DMS79 treated with DMSO at 0.1 percent for 48 hours (cell line): ENCODE measurements at places on chromosomes 13 and 19.

GRCh38 chr13:99421271-99421670 lies 80.0 kb upstream of the TM9SF2 start:
- no peak for DNase-seq

DNA sequence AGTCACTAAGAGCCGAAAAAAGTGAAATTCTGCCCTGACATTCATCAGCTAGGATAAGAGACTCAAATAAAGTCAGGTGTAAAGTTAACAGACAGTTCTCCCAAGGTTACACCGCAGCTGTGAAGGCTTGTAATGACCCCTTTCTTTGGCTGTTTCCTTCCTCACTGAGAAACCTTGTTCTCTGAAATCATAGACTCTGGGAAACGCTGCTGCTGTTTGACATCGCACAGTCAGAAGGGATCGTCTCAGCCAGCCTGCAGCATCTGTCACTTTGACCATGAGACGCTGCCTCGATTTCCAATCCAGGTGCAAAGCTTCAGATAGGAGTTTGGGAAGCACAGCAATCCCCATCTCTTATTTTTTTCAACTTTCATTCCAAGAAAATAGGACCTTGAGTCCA lies 678 bp downstream of the BCAT2 start:
- no peak for DNase-seq

DNA sequence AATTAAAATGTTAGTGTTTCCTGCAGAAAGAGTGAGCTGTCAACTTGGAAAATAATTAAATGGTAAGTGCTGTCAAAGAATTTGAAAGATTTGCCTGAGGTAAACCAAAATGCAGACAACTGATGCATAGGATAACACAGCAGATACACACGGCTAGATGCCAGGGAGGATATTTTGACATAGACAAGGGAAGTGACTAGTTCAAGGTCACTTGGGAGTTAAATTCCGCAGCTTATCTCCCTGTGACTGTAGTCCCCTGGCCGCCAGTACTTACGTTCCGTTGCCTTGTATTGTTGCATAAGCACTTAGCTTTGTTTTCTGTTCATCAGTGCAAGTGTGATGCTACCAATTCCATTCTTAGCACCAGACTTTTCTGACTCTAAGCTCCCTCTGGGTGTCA lies 247.3 kb upstream of the MAB21L1 start:
- DNase-seq: no peak

GRCh38 chr13:22194106-22194805 lies 523.4 kb downstream of the FGF9 start:
- DNase-seq: peak; percentile 19

DNA sequence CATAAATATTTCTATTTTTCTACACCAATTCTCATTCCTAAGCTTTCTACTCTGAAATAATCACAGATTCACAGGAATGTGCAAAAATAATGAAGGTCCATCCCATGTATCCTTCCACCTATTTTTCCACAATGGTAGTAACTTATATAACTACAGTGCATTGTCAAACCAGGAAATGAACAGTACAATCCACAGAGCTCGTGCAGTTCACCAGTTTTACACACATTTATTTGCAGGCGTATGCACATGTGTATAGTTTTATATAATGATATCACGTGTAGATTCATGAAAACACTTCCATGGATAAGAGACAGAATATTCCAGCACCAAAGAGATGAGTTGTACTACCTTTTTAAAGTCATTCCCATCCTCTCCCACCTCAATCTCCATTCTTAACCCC lies 12.9 kb downstream of the EEF1AKMT1 start:
- DNase-seq: no peak

GRCh38 chr19:52336117-52336790 lies at the start of gene ZNF610:
ZNF610 (plus strand) TSS chr19:52336243; CDS start chr19:52349173, 12,930 bp downstream.
- peak; percentile 81 for DNase-seq

DNA sequence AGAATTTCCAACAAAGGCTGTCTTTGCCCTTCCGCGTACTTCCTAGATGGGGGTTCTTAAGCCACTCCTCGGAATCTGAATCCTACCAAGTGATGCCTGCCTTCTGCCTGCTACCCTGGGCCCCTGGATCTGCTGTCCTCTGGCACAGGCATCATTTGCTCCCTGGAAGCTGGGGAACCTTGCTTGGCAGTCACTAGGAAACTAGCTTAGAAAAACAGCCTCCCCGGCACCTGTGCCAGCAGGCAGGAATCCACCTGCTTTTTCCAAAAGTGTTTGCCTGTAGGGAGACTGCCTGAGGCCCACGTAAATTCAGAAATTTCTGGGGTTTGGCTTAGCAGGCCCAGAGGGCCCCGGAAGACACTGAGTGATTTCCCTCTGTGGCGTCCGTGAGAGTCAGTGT lies 442.4 kb downstream of the TSHZ3 start:
- no peak for DNase-seq

GRCh38 chr19:32809254-32809653 lies 60.3 kb downstream of the SLC7A9 start:
- DNase-seq: peak; percentile 16

DNA sequence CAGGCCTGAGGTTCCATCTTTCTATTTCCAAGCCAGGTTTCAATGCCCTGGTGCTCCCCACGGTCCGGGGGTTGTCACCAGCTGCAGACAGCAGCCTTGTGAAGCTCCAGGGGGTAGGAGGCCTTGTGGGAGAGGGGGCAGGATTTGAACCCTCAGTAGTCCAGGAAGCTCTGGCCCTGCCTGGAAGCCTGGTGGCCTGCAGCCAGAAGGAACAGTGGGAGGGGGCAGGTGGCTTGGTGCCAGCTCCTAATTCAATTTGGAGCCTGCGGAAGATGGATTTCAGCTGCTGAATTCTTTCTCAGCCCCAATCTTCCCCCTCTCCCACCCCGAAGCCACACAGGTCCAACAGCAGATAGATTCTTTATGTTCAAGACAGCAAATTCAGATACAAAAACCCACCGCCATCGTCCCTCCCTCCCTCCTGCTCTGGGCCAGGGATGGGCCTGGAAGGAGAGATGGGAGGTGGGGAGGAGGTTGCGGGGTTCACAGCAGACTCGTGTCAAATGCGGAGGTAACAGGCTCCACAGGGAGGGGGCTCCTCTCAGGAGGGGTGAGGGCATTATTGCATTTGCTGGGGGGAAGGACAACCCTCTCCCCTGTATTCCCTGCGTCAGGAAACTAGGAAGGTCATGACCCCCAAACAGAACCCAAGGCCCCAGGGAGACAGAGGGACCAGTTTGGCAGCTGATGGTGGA lies 2.4 kb upstream of the PTGER1 start:
- no peak for DNase-seq

GRCh38 chr13:23567906-23568460 lies 2.2 kb upstream of the TNFRSF19 start:
- DNase-seq: no peak

GRCh38 chr19:3146677-3147100 lies 10.9 kb downstream of the GNA15 start:
- DNase-seq: no peak

DNA sequence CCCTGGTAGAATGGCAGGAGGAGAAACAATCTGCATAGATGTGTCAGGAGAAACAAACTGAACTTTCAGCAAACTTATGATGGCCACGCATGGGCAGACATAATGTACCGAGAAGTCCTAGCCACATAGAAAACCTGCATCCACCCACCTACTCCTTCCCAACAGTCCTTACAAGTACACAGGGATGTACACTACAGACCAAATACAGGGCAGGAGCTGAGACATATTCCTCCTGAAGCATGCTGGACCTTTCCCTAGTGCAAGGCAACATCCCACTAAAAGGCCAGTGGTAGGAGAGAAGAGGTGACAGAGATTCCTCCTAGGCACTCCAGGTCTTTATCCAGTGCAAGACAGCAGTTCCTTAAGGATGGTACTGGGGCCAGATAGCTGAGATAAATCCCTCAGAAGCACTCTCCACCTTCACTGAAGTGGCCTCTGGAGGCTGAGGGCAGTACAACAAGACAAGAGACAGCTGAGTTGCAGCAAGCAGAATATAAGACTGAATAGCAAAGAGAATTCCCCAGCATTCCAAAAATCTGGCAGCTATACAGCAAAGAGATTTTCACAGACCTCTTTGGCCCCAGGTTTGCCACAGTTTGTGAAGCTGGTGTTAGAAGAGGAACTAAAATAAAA lies 18.3 kb downstream of the VWA8 start:
- DNase-seq: no peak

DNA sequence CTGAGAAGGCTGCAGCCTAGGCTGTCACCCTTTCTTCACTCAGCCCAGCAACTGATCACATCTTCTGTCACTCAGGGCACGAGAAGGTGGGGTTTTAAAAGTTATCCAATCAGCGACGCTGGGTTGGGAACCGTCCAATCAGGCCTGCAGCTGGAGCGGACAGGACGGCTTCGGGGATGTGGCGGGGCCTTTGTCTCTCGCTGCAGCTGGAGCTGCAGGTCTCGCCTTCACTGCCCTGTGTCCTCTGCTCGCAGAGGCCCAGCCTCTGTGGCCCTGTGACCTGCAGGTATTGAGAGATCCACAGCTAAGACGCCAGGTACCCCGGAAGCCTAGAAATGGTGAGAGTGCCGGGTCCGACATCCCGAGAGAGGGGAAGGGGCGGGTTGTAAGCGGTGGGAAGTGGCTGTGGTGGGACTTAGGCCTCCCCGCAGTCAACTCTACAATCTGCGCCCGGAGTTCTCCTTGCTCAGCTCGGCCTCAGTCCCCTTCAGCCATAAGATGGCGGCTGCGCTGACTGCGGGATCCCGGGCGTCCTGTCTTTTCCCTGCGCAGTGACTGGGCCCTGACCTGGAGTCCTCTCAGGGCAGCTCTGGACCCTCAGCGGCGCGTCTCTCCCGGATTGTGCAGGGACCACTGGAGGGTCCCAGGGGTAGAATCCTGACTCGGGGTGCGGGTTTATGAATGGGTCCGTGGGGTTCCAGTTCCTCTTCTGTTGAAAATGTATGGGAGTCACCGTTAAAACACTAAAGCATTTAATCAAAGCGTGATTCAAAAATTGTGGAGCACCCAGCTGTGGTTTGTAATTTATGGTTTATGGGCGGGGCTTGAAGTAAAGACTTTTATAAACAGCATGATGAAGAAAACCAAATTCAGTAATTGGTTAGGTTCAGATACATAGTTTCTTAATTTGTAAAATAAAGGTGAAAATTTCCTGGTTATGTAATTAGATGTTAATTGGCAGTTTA lies at the start of gene ZNF714:
TSS of gene ZNF714 (plus strand) at position 193 of the 965 bp plus-strand sequence. CDS start 16,066 bp downstream, outside the sequence.
- peak; percentile 92 for DNase-seq

GRCh38 chr13:48976576-48977285 lies 1.0 kb downstream of the FNDC3A start:
- peak; percentile 51 for DNase-seq

GRCh38 chr13:113405481-113406300 lies 41.8 kb upstream of the GRTP1 start:
- DNase-seq: peak; percentile 50

- DNase-seq: peak; percentile 92
These were observed at the start of gene RGL3 for GRCh38 chr19:11418549-11419506. RGL3 (minus strand) TSS chr19:11419314; CDS start chr19:11419278, 36 bp downstream.

DNA sequence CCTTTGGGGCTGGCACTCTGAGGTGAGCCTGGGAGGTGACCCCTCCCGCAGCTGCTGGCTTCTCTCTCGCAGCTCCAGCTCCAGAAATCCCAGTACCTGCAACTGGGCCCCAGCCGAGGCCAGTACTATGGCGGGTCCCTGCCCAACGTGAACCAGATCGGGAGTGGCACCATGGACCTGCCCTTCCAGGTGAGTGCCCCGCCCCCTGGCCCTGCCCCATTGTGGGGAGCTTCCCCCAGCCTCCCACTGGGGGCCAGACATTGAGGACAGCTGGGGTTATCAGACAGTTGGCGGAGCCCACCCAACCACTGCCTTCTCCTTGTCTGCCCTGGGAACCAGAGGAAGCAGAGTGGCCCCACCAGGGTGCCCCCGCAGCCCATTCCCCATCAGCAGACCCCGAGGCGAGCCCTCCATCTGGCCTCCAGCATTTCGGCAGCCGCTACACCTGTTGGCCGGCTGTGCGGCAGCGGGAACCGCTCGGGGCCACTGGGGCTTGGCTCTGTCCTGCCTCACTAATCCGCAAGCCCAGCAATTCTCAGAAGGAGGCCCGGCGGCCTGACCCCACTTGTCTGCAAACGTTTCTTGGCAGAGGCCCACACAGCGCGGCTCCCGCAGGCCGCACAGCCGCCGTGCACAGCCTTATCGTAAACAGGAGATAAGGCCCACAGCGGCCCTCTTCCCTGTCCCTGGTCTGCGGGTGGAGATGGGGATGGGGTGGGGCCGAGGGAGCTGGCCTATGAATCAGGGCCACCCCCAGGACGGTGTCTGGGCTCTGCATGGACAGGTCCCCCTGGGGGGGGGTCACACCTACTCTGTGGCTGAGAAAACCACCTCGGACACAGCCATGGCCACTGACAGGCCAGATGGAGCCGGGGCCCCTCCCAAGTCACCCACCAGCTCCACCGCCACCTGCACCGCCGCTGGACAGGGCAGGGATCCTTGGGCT lies 48.0 kb downstream of the COMP start:
- DNase-seq: peak; percentile 11

DNA sequence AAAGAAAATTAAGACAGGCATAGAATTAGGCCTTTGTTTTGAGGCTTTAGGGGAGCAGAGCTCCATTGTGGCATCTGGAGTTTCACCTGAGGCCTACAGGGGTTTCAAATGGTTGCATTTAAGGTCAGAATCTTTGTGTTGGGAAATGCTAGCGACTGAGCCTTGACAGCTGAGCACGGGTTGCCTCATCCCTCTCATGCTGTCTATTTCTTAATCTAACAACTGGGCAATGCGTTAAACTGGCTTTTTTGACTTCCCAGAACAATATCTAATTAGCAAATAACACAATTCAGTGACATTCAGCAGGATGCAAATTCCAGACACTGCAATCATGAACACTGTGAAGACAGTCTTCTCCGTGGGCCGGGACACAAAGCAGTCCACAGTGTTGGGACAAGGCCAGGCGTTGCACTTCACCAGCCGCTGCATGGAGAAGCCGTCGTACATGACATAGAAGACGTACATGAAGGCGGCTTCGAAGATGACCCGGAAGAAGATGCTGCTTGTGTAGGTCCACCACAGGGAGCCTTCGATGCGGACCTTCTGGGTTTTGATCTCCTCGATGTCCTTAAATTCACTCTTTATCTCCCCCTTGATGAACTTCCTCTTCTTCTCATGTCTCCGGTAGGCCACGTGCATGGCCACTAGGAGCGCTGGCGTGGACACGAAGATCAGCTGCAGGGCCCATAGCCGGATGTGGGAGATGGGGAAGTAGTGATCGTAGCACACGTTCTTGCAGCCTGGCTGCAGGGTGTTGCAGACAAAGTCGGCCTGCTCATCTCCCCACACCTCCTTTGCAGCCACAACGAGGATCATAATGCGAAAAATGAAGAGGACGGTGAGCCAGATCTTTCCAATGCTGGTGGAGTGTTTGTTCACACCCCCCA lies 3.8 kb downstream of the GJB2 start:
- no peak for DNase-seq

DNA sequence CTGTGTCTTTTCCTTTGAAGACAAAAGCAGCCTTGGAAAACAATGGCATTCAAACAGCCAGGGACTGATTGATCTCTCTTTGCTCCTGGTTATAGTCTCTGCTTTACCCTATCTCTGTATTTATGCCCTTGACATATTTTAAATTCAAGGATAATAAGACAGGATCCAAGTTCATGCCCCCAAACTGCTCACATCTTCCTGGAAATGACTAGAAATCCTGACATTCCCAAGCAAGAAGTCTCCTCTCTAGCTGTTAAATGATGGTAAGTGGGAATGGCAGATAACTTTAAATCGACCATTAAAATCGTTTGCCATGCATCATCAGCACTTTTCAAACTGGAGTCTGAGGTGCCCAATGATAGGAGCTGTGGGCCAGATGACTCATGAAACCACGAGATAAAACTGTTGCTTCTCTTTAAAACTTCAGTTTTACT lies 435.6 kb downstream of the FOXO1 start:
- DNase-seq: no peak
